ENCODE measurements at places on chromosomes 6 and 20. TPM values are rescaled to one million over a fixed set of nuclear protein-coding genes. Genes with fewer than 3 reads are reported as not detected.

DNA sequence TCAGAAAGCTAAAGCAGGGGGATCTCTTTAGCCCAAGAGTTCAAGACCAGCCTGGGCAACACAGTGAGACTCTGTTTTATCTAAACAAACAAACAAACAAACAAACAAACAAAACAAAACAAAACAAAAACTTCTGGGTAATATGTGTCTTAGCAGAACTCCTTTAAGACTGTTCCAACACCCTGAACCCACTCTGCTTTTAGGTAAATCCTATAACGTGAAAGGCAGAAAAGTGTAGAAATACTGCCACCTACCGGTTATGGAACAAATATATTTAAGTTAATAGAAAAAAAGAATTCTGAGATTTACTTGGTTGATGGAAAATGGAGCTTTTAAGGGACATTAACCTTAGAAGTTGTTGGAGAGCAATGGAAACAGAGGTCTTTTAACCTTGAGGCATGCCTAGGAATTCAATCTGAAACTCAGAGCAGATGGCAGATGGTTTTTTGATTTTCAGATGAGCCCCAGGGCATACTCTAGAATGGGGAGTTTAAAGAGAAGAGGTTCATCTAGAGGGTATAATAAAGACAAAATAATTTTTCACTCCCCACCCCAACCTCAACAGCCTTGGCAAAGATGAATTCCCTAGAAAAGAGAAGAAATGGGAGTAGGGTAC lies 38.5 kb downstream of the SOD2 start:
- no peak overlapping the region for H3K4me3 ChIP-seq
- H3K36me3 ChIP-seq: no peaks in the 10 kb centered on the region
- H3K4me1 ChIP-seq: peaks cover 17% of the 10 kb centered on the region
- no peak for DNase-seq
- H3K27me3 ChIP-seq: no peaks in the 10 kb centered on the region
- H3K27ac ChIP-seq: no peak overlapping the region

DNA sequence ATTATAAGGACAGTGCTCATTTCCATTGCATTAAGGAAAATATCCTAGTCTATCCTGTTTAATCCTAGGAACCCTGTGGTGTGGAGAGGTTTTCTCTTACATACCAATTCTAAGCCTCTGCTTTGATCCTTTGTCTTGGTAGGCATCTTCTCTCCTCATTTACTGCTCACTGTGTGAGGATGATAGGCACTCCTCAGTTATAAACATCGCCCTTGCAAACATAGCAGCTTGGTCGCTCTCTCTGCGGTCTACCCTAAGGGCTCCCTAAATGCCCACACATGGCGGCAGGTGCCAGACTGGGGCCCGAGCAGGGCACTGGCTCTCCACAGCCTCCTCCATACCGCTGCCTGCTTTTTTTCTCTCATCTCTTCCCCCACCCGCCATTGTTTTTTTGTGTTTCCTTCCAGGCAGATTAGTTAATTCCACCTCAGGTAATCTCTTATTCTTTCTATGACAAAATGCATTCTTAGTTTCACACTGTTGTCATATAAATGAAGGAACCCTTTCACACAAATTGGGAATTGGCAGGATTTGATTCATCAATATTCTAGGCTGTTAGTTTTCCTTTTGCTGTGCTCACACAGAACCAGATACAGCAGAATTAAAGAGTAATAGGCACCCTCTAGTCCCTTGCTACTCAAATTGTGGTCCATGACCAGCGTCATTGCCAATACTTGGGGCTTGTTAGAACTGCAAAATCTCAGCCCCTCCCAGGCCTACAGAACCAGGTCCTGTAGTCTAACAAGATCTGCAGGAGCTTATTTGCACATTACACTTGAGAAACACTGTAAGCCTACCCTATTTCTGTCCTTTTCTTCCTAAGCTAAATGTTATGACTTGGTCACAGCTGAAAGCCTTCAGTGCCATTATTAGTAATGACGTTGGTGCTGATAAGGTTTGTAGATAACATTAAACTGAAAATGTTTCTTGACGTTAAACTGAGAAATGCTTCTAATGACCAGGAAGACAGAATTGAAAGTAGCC lies 36.3 kb downstream of the CARMIL1 start:
- no peaks in the 10 kb centered on the region for H3K4me1 ChIP-seq
- DNase-seq: no peak
- H3K27ac ChIP-seq: no peak overlapping the region
- H3K36me3 ChIP-seq: no peaks in the 10 kb centered on the region
- H3K27me3 ChIP-seq: no peaks in the 10 kb centered on the region

DNA sequence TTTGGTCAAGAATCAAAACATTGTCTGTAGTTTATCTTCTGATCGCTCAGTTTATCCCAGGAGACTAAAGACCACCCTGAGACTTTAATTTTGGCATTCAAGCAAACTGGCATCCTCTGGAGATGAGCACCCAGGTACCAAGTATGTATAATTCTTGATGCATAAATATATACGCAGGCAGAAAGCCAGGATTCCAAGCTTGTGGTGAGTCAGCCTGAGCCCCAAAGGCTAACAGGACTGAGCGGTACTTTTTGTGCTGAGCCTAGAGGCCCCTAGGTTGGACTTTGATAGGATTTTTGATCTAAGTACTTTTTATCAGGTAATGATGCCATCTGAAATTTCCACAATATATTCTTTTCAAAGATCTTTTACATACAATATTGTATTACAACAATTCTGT lies 301.3 kb downstream of the TFAP2B start:
- no peak for DNase-seq
- peaks cover 8% of the 10 kb centered on the region for H3K36me3 ChIP-seq
- no peak overlapping the region for H3K27ac ChIP-seq

- H3K27me3 ChIP-seq: no peaks in the 10 kb centered on the region
- DNase-seq: no peak
- no peaks in the 10 kb centered on the region for H3K4me1 ChIP-seq
These were observed 75.8 kb downstream of the PLCB4 start for GRCh38 chr20:9144643-9145042.

TRIM39 gene
- 21.4 TPM for total RNA-seq

RNF217 gene
- 1.4 TPM for total RNA-seq

Data from natural killer cell treated with Interleukin-12 subunit alpha and Interleukin-12 subunit beta and Interleukin-15 and Interleukin-18, amount 100 ng/mL, for 72 hours (primary cell).